ENCODE measurements at places on chromosomes 3 and 15.

DNA sequence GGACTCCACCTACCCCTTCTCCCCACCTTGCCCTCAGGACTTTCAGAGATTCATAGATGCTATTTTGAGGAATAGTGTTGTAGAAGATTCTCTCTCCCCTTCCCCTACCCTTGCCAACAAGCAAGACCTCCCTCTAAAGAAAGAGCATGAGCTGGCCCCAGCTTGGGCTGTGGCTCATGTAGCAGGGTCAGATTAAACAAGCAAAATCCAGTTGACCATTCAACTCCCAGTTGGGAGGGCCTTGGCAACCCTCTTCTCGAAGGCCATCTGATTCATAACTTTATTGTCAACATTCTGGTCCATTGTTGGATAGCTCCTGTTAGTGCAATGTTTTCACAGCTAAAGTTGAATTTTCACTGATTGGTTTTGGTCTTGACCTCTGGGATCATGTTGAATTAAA is 41.1 kb downstream of the TNFAIP8L3 start:
- DNase-seq, result no peak

DNA sequence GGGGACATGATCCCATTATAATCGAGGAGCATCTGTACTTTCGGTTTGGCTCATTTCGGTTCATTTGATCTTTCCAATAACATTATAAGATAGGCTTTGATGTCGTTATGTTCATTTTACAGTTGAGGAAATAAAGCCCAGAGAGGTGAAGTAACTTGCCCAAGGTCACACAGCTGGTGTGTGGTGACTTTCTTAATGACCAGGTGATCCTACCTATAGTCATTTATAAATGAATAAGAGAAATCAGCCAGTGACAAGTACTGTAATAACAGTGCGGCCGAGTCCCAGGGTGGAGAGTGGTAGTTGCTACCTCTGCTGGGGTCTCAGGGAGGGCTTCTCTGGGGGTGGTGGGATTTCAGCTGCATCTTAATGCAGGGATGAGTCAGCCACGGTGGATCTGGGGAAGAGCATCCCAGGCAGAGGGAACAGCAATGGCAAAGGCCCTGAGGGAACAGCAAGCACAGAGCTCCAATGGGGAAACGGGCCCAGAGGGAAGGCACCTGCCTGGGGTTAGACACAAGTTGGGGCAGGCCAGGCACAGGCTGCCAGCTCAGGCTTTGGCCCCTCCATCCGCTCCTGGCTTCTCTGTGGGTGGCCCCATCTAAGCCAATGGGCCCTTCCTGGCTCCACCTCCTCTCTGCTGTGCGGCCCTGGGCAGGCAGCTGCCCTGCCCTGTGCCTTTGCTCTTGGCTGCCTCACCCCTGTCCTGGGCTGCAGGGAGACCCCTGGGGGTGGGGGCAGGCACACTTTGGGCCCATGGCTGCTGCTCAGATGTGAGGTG is 1.1 kb upstream of the FBLN2 start:
- no peak for DNase-seq

GRCh38 chr3:42052132-42052483 is 39.0 kb upstream of the TRAK1 start:
- no peak for DNase-seq

- no peak for DNase-seq
Measured at GRCh38 chr3:52650439-52650838, 35.3 kb downstream of the PBRM1 start.

- no peak for DNase-seq
Measured at GRCh38 chr3:62128051-62128450, 245.3 kb downstream of the FEZF2 start.

DNA sequence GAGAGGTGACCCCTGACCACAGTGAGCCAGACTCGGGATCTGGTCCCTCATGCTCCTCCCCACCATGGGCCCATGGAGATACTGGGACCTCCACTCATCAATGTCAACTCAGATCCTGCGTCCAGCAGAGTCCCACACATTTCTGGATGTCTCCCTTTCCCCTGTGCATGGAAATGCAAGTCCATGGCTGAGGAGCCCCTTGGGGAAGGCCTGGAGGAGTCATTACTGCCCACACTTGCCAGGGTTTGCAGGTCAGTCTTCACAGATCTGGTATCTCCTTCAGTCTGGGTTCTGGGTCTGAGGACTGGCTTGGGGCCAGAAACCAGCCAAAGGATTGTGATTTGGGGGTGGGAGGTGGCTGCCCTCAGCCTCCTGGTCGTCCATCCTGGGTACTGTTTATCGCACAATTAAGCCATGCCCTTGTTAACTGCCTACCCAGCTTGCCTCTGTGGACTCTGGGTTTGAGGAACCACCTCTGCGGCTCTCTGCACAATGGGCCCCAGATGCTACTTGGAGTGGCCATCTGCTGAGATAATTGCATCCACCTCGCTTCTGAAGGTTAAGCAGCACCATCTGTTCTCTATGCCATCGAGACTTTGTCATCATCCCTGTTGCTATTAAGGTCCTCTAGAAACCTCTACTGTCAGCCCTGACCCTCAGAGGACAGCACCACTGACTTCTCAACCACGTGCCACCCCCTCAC is 49.9 kb upstream of the KLF13 start:
- DNase-seq, result no peak

DNA sequence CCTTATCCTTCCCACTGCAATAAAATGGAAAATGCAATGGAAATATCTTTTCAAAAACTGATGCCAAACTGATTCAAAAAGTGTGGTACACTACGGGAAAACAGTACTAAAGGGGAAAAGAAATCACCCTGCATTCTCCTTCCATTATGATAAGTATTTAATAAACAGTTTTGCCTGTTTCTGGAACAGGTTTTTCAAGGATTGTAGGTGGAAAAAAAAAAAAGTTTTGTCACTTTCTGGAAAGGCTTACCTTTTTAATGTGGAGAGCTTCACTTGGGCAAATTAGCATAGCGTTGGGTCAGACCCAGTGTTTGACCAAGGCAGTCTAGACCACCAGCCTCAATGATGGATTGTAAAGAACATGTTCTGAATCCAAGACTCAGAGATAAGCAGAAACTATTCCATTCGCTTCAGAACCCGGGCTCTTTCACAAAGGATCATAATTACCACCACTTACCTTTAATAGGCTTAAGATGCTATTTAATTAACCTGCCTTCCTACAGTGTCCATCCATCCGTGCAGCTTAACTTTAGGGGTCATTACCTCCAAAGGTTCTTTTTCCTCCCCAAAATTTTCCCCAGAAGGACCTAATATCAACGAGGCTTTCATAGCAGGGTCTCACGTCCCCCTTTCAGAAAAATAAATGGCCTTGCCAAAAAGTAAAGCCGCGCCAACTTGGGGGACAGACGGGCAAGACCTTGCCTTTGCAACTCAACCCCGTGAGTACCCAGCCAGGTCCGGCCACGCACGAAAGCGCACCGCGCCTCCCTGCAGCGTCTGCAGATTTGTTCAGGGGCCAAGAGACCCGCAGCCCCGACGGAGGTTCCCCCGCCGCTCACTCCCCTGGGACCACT is 1.0 kb downstream of the DCBLD2 start:
- DNase-seq, result no peak

GRCh38 chr3:128488991-128489673 is 3.9 kb downstream of the GATA2 start:
- DNase-seq, result no peak
